ENCODE measurements at places on chromosomes 12 and 14. TPM values are rescaled to one million over a fixed set of nuclear protein-coding genes. Genes with fewer than 3 reads are reported as not detected.

DNA sequence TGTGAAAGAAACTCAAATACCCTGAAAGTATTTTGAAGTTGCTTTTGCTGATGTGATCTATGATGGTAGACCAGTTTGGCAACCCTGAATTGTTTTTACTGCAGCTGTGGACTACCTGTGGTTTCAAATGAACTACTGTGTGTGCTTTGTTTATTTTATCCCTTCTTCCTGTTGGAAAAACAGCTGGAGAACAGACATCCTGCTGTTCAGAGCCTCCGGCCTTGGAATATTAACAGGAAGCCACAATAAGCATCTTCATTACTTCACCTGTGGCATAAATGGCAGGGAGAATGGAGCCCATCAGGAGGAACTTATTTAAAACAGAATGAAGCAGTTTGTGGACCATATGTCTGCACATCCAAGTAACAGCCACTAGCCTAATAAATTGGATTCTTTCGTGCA lies 104.8 kb downstream of the DUSP6 start:
- peak; percentile 45 for DNase-seq

The KRT74 gene
- not detected for total RNA-seq

The OLR1 gene
- total RNA-seq: not detected

The DBX2 gene
- total RNA-seq: not detected

DNA sequence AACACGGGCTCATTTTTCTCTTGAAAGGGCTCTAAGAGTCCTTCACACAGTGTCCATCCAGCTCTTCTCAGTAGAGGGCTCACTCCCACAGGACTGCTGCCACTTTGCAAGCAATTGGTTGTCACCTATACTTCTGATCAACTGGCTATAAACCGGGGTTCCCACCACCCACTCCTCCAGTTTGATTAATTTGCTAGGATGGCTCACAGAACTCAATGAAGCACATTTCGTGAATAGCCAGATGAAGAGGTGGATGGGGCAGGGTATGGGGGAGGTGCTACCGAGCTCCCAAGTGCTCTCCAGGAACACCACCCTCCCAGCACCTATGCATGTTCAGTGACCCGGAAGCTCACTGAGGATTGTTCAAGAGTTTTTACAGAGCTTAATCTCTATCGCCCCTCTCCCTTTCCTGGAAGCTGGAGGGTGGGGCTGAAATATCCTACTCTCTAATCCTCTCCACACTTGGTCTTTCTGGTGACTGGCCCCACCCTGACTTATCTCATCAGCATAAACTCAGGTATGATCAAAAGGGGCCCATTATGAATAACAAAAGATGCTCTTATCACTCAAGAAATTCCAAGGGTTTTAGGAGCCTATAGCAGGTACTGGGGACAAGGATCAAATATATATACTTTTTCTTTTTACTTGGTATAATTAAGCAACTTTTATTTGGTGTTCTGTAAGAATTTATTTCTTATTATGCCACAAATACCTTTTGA lies 13.9 kb upstream of the EGLN3 start:
- no peak for DNase-seq

DNA sequence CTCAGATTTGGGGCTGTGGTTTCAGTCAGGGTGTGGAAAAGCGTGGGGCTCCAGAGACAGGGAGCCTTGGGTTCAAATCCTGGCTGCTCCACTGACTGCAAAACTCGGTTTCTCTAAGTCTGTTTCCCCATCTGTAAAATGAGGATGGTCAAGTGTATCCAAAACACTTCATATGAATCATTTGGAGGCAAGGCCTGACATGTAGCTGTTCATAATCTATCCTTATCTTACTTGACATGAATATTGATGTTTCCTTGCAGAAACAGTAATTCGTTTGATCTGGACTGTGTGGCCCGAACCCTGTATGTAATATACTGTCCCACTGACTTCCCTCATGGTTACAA lies 1.5 kb upstream of the CCDC63 start:
- DNase-seq: no peak

- peak; percentile 25 for DNase-seq
Measured at GRCh38 chr14:33564774-33565630, 385.9 kb downstream of the EGLN3 start.

The MAP3K9 gene
- total RNA-seq: 30.8 TPM

The OTUB2 gene
- total RNA-seq: 4.1 TPM

DNA sequence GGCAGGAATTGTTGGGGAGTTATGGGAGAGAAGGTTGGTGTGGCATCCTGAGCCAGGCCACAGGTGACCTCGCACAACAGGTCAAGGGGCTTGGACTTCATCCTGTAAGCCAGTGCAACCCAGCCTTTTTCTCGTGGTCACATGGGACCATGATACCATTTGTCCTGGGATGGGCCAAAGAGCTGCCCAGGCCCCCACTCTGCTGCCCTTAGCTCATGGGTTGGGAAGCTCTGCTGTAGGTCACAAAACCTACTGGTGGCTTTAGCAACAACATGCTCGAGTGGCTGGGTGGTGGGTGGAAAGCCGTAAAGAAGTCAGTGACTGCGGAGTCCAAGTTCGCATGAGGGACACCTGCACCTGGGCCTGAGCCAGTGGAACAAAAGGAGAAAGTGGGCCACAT lies 4.6 kb downstream of the CLMN start:
- DNase-seq: no peak

- no peak for DNase-seq
Measured at GRCh38 chr14:69675245-69675583, 63.8 kb downstream of the SUSD6 start.

DNA sequence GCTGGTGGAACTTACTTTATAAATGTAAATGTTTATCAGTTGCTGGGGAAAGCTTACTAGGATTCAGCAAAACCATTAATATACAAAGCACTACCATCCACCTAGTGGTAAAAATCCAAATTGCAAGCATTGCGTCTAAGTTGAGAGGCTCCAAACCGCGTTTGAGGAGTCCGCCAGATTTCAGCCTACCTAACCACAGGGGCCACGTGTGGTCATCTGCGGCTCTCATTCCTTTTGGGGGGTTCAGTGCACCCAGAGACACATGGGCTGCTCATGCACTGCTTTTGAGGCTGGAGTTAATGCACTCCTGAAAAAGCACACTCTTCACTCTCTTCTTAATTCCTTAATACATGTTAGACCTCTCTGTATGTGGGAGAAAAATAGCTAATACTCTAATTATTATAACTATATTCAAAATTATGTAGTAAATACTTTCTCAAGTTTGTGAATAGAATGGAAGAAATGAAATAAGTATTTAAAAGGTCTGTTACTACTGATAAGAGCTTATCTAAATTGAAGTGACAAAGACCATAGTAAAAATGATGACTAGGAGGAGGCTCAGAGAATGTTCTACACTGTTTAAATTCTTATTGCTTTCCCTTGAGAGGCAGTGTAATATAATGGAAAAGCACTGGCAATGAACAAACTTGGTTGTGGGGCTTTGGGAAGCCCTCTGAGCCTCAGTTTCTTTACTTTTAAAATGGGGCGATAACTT lies 41.4 kb upstream of the MANSC4 start:
- DNase-seq: peak; percentile 96

- peak; percentile 58 for DNase-seq
Measured at GRCh38 chr12:510071-510825, 50.5 kb downstream of the B4GALNT3 start.

The HHIPL1 gene
- total RNA-seq: 2.0 TPM

DNA sequence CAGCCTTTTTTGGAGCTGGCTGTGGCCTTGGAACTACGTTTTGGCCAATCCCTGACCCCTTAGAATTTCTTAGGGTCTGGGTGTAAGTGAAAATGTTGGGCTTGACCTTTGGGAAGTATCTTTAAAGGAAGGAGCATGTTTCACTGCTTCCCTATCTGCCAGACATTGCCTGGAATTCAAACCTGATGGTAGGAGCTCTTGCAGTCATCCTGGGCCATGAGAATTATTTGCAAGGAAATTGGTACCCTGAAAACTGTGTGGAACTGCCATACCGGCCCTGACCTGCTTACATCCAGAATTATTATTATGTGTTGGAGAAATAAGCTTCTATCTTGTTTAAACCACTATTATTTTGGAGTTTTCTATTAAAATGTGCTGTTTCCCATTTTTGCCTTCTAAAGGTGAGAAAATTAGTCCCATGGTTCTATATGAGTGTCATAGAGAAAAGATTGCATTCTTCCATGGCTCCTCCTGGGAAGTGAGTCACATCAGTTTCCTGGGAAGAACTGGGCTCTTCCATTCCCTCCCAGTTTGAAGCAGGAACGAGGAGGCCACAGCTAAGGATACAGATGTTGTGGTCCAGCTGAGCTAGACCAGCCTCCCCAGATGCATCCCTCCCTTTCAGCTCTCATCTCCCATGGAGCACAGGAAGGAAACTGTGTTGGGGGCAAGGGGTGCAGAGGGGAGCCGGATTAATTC lies 9.5 kb upstream of the PGF start:
- DNase-seq: no peak

DNA sequence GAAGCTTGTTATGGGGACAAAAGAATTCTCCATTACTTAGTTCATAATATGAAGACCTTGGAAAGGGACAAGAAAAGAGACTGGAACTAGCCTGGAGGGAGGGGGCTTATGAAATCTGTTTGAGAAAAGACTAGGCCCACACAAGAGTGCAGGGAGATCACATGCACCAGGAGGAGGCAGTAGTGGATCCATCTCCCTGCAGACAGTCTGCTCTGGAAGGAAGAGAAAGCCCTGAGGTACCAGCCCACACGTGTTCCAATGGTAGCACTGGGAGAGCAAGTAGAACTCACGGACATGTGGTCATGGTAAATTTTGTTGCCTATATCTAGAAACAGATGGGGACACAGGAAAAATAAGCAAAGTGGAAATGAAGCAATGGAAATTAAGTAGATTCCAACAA lies 445.4 kb downstream of the SOX5 start:
- peak; percentile 40 for DNase-seq

- no peak for DNase-seq
Measured at GRCh38 chr12:67056329-67056728, 212.8 kb upstream of the CAND1 start.

DNA sequence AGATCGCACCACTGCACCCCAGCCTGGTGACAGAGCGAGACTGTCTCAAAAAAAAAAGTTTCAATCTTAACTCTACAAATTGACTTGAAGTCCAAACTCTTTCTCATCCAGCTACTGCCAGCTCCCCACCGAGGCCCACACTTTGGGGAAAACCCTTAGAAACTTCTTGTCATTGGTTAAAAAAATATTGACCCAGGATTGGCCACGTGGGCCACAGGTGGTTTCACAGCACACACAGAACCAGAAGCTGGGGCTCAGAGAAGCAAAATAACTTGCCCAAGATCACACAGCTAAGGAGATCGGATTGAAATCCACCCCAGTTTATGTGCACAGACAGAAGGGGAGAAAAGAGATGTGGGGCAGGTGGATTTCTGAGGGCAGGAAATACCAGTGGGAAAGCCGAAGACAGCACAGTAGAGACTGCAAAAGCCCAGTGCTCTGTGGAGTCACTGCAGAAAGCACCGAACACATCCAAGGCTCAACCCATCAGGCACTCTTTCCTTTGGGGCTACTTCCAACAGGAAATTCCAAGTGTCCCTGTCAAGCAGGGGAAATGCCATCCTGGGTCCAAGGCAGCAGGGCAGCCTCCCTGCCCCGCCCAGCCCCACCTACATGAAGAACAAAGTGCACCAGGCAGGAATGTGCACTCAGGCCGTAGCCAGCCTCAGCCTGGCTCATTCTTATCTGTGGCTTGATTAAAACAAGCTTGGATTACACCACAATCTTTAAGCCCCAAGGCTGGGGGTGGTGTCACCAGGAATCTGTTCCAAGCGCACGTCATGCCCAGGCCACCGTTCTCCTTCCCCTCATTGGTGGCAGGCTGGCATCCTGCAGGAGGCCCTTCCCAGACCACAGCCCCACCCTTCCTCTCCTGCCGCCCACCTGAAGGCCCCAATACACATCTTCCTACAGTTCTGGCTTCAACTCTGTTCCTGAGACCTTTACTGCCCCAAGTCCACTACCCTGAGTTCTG lies 72.5 kb downstream of the ITPK1 start:
- DNase-seq: no peak

The CLEC9A gene
- total RNA-seq: not detected
